CD4-positive, alpha-beta memory T cell (primary cell): ENCODE measurements at places on chromosomes 16 and 17.

- H3K27ac ChIP-seq: no peak overlapping the region
- H3K36me3 ChIP-seq: no peaks in the 10 kb centered on the region
- no peaks in the 10 kb centered on the region for H3K27me3 ChIP-seq
- no peaks in the 10 kb centered on the region for H3K4me1 ChIP-seq
- DNase-seq: no peak
- no peak overlapping the region for H3K4me3 ChIP-seq
Observed at GRCh38 chr17:49089094-49089493, 43.5 kb upstream of the B4GALNT2 start.

- H3K27ac ChIP-seq: no peak overlapping the region
- peaks cover 17% of the 10 kb centered on the region for H3K4me1 ChIP-seq
- no peak for DNase-seq
- H3K27me3 ChIP-seq: no peaks in the 10 kb centered on the region
- no peaks in the 10 kb centered on the region for H3K36me3 ChIP-seq
Observed at GRCh38 chr16:2343211-2343610, 2.7 kb upstream of the ABCA3 start.

- no peak for DNase-seq
- no peaks in the 10 kb centered on the region for H3K4me1 ChIP-seq
- no peak overlapping the region for H3K27ac ChIP-seq
- no peak overlapping the region for H3K4me3 ChIP-seq
- no peaks in the 10 kb centered on the region for H3K27me3 ChIP-seq
- H3K36me3 ChIP-seq: peaks cover 52% of the 10 kb centered on the region
Observed at GRCh38 chr17:35605678-35606077, 18.6 kb downstream of the AP2B1 start.

DNA sequence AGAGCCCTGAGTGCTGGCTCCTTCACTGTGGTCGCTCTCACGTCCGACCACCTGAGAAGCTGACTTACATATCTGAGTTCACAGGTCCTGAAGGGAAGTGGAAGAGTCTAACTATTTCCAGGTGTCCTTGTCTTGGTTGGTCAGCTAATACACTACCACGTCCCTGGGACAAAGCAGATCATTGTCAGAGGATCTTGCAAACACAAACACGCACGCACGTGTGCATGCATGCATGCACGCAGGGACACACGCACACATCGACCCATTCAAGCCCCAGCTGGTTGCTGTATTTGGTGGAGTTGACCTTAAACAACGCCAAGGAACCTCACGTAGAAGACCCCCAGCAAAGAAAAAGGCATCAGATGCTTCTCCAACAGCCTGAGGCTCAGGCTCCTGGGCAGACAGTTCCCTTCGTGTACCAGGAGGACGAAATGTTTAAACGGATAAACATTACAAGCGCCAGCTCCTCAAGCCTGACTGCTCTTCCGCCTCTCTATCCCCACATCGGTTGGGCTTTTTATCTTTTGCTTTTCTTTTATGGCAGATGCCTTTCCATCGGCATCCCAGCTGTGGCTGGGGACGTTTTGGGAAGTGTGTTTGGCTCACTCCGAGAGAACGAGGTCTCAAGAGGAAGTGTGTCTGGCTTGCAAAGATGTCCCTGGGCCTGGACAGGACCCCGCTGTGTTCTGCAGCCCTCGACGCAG, 95.8 kb downstream of the TBC1D16 start:
- no peaks in the 10 kb centered on the region for H3K27me3 ChIP-seq
- H3K4me3 ChIP-seq: no peak overlapping the region
- DNase-seq: no peak
- peaks cover 31% of the 10 kb centered on the region for H3K4me1 ChIP-seq
- no peak overlapping the region for H3K27ac ChIP-seq

- peaks cover 21% of the 10 kb centered on the region for H3K27me3 ChIP-seq
- no peak overlapping the region for H3K4me3 ChIP-seq
- H3K27ac ChIP-seq: no peak overlapping the region
- DNase-seq: no peak
Observed at GRCh38 chr17:74353446-74354060, 8.1 kb downstream of the BTBD17 start.

DNA sequence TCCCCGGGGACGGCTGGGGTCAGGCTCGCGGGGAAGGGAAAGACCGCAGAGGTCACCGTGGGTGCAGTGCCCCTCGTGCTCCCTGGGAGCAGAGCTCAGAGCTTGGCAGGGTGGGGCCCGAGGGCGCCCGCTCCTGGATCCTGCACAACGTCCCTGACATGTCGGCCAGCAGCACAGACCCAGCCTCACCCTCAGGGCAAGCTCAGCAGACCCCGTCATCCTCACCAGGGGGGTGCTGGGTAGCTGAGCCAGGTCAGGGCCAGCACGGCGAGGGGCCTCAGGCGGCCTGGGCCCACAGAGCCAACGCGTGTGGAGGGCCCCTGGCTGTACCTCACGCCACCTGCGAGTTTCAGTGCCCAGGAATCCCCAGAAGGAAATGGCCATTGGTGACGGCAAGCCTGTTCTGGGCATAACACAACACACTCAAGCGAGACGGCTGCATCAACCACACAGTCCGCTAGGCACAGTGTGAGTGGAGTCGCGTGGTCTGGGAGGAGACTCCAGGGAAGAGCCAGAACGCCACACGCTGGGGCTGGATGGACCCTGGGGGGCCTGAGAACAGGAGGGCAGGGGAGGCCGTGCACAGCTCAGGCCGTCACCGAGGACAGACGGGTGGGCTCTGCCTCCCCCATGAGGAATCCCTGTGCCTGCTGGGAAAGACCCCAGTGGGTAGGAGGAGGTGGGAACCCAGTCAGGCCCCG, 60.3 kb downstream of the ZNF778 start:
- H3K27ac ChIP-seq: no peak overlapping the region
- H3K36me3 ChIP-seq: peaks cover 46% of the 10 kb centered on the region
- H3K4me3 ChIP-seq: no peak overlapping the region
- DNase-seq: no peak

GRCh38 chr17:81885454-81885853, 5.9 kb downstream of the ALYREF start:
- H3K4me1 ChIP-seq: peaks cover 13% of the 10 kb centered on the region
- H3K27ac ChIP-seq: no peak overlapping the region
- H3K4me3 ChIP-seq: no peak overlapping the region
- H3K36me3 ChIP-seq: peaks cover 41% of the 10 kb centered on the region
- DNase-seq: no peak

DNA sequence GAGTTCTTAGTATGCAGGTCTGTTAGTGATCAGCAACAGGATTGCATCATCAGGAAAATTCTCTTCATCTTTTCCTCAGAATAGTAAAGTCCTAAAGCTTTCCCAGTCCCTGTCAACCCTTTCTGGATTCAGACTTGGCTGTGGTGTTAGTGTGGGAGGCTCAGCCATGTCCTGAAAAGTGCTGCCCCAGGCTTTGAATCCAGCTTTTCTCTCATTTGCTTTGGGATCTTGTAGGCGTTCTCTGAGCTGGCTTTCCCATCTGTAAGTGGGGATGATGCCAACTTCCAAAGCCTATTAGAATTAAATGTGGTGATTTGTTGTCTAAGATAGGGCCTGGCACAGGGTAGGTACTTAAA, 3.0 kb downstream of the ALKBH5 start:
- no peaks in the 10 kb centered on the region for H3K27me3 ChIP-seq
- DNase-seq: no peak
- peak overlapping the region; percentile 89 for H3K27ac ChIP-seq
- peaks cover 7% of the 10 kb centered on the region for H3K36me3 ChIP-seq
